NCI-H2081 treated with DMSO at 0.1 percent for 48 hours (cell line): ENCODE measurements at places on chromosomes 1 and 21.

DNA sequence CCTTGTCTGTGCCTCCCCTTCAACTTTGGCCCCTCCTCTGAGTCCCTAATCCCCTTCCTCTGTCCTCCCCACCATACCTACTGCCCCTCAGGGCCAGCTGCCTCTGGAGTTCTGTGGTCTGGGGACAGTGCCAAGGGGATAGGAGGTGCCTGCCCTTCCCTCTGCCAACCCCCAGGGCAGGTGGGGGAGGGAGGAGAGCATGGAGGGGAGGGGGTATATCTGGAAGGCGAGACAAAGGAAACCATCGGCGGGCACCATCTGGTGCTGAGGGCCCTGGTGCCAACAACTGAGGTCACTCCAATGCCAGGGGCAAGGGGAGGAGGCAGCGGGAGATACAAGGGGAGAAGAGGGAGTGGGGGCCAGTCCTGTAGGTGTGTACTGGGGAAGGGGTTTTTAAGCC, 9.6 kb downstream of the RAB25 start:
- DNase-seq = no peak

GRCh38 chr21:30329203-30329875, 8.2 kb downstream of the KRTAP27-1 start:
- DNase-seq = no peak

DNA sequence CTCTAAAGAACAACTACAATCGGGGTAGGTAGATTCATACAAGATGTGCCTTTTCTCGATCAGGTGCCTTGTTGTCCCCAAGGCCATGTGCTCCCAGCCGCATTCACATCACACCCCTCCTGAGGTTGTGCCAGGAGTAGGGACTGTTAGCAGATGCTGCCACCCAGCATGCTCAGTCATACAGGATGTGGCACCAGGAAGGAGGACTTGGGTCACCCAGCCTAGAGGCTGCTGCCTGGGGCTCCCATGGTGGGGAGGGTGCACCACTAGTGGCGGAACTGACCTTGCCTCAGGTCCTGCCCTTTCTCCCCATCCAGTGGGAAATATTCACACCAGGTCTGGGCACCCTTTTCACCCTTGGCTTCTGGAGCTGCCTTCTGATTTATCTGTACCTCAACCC, 8.3 kb downstream of the TEX35 start:
- no peak for DNase-seq

DNA sequence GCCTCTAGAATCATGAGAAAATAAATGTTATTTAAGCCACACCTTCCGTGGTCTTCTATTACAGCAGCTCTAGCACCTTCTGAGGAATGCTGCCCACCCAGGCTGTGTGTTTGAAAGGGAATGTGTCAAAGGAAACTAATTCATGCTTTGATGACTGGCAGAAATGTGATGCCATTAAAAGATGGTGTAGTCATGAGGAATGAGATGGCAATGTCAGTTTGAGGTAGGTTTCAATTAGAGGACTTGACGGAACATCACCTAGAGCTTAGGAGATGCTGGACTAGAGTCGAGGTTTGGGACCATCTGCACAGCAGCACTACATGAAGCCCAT, 10.6 kb downstream of the PDZK1 start:
- DNase-seq = no peak

GRCh38 chr1:111639602-111640198, 20.1 kb downstream of the RAP1A start:
- no peak for DNase-seq
